ENCODE measurements at places on chromosomes 12 and 14.

DNA sequence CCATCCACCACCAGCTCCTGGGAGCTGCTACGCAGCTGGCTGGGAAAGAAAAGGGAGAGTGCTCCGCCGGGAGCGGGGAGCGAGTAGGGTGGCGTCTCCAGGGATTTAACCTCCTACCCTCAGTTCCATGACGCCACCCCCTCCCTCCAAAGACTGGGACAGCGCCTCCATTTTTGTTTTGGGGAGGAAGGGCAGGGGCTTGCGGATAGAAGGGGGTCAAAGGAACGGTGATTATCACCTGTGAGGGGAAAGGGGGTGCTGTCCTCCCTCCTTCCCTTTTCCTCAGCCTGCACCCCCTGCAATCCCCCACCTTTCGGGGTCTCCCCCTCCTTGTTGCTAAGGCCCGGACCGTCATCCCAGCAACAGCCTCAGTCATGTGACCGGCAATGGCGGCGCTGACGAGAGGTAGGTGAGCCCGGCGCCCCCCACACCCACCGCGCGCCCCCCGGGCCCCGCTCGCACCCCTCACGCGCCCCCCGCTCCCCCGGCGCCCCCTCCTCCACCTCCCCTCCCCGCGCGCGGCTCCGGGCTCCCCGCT, at the start of gene DTX3:
DTX3 (plus strand) TSS at position 371 of the 538 bp plus-strand sequence. CDS start 1,694 bp downstream, outside the sequence.
- H3K36me3 ChIP-seq: peaks cover 7% of the 10 kb centered on the region
- peak within 1 kb of the TSS; percentile 86 for H3K27ac ChIP-seq
- H3K27me3 ChIP-seq: no peaks in the 10 kb centered on the region
- peaks cover 17% of the 10 kb centered on the region for H3K4me1 ChIP-seq

- H3K27me3 ChIP-seq: no peaks in the 10 kb centered on the region
- DNase-seq: no peak
- H3K27ac ChIP-seq: no peak overlapping the region
Observed at GRCh38 chr12:51666696-51667095, 75.7 kb downstream of the SCN8A start.

- no peak for DNase-seq
- H3K4me1 ChIP-seq: peaks cover 21% of the 10 kb centered on the region
- H3K4me3 ChIP-seq: no peak overlapping the region
- H3K27ac ChIP-seq: no peak overlapping the region
- no peaks in the 10 kb centered on the region for H3K27me3 ChIP-seq
Observed at GRCh38 chr14:31988244-31988643, 88.9 kb upstream of the ARHGAP5 start.

- no peak for DNase-seq
- no peak overlapping the region for H3K4me3 ChIP-seq
- no peaks in the 10 kb centered on the region for H3K27me3 ChIP-seq
- H3K4me1 ChIP-seq: peaks cover 5% of the 10 kb centered on the region
Observed at GRCh38 chr12:53530061-53530460, 22.8 kb upstream of the NPFF start.

DNA sequence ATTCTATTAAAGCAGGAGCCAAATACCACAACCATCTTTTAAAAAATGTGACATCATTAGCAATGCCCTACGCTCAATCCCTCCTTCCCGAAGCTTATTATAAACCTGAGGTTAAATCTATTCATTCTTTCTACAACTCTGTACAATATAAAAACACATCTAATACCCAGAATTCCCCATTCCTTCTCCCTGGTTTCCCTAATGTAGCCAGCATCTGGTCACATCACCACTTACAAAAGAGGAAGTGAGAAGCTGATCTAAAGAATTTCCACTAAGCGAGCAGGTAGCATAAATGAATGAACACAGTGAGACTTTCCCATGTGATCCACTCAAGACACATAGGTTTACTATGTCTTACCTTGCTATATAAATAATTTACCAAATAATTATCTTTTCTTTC, 90.4 kb downstream of the LRP6 start:
- peaks cover 8% of the 10 kb centered on the region for H3K4me1 ChIP-seq
- no peak overlapping the region for H3K4me3 ChIP-seq
- H3K36me3 ChIP-seq: no peaks in the 10 kb centered on the region
- no peak for DNase-seq

DNA sequence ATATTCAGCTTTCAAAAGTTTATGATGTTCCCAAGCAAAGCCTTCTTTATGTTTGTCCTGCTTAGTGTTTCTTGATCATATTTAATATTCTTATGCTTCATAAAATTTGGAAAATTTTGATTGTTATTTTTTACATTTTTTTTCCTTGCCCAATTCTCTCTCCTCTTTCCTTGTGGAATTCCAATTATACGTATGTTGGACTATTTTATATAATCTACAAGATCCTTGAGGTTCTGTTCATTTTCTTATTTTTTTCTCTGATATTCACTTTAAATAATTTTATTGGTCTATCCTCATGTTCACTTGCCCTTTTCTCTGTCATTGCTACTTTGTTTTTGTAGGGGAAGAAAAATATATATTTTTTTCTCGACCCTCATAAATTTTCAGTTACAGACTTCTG, 167.7 kb downstream of the DYRK2 start:
- no peak overlapping the region for H3K27ac ChIP-seq
- no peak overlapping the region for H3K4me3 ChIP-seq
- no peak for DNase-seq
- peaks cover 12% of the 10 kb centered on the region for H3K4me1 ChIP-seq

- DNase-seq: no peak
- H3K4me1 ChIP-seq: peaks cover 3% of the 10 kb centered on the region
- no peaks in the 10 kb centered on the region for H3K27me3 ChIP-seq
- no peak overlapping the region for H3K27ac ChIP-seq
Observed at GRCh38 chr14:54451961-54452360, 10.8 kb upstream of the CNIH1 start.

GRCh38 chr14:38500125-38500524, 244.2 kb upstream of the CLEC14A start:
- H3K27ac ChIP-seq: no peak overlapping the region
- H3K4me3 ChIP-seq: no peak overlapping the region
- H3K4me1 ChIP-seq: no peaks in the 10 kb centered on the region
- no peak for DNase-seq
- H3K27me3 ChIP-seq: no peaks in the 10 kb centered on the region

GRCh38 chr12:14773685-14774073, 29.6 kb downstream of the WBP11 start:
- no peaks in the 10 kb centered on the region for H3K27me3 ChIP-seq
- H3K36me3 ChIP-seq: no peaks in the 10 kb centered on the region
- H3K27ac ChIP-seq: peak overlapping the region; percentile 87
- DNase-seq: no peak
- H3K4me3 ChIP-seq: peak overlapping the region; percentile 77
- H3K4me1 ChIP-seq: peaks cover 31% of the 10 kb centered on the region

GRCh38 chr14:51562816-51563215, 88.9 kb upstream of the FRMD6 start:
- H3K4me1 ChIP-seq: peaks cover 19% of the 10 kb centered on the region
- no peaks in the 10 kb centered on the region for H3K27me3 ChIP-seq

DNA sequence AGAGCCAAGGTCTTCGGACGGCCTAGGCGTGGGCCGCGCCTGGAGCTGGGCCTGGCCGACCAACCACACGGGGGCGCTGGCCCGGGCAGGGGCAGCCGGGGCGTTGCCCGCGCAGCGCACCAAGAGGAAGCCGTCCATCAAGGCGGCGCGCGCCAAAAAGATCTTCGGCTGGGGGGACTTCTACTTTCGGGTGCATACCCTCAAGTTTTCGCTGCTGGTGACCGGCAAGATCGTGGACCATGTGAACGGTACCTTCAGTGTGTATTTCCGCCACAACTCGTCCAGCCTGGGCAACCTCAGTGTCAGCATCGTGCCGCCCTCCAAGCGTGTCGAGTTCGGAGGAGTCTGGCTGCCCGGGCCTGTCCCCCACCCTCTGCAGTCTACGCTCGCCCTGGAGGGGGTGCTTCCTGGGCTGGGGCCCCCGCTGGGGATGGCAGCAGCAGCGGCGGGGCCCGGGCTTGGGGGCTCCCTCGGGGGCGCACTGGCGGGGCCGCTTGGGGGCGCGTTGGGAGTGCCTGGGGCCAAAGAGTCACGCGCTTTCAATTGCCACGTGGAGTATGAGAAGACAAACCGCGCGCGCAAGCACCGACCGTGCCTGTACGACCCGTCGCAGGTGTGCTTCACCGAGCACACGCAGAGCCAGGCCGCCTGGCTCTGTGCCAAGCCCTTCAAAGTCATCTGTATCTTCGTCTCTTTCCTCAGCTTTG, 4.4 kb upstream of the SHMT2 start:
- DNase-seq: no peak
- H3K27me3 ChIP-seq: peaks cover 17% of the 10 kb centered on the region
- H3K4me1 ChIP-seq: peaks cover 19% of the 10 kb centered on the region
- no peak overlapping the region for H3K27ac ChIP-seq

- H3K4me1 ChIP-seq: peaks cover 62% of the 10 kb centered on the region
- peak overlapping the region; percentile 90 for H3K4me3 ChIP-seq
- H3K27ac ChIP-seq: peak overlapping the region; percentile 100
- H3K27me3 ChIP-seq: no peaks in the 10 kb centered on the region
Observed at GRCh38 chr14:90384543-90384911, 12.3 kb upstream of the CALM1 start.

GRCh38 chr12:90794212-90794611, 160.8 kb downstream of the CCER1 start:
- no peak overlapping the region for H3K4me3 ChIP-seq
- no peaks in the 10 kb centered on the region for H3K36me3 ChIP-seq
- H3K27ac ChIP-seq: no peak overlapping the region
- no peaks in the 10 kb centered on the region for H3K27me3 ChIP-seq
- H3K4me1 ChIP-seq: no peaks in the 10 kb centered on the region
- no peak for DNase-seq

GRCh38 chr14:74364271-74364880, 16.1 kb downstream of the VRTN start:
- DNase-seq: no peak
- no peaks in the 10 kb centered on the region for H3K36me3 ChIP-seq
- no peaks in the 10 kb centered on the region for H3K4me1 ChIP-seq
- no peak overlapping the region for H3K4me3 ChIP-seq

GRCh38 chr12:45093051-45093450, 42.2 kb upstream of the DBX2 start:
- no peaks in the 10 kb centered on the region for H3K4me1 ChIP-seq
- H3K27ac ChIP-seq: no peak overlapping the region
- H3K27me3 ChIP-seq: no peaks in the 10 kb centered on the region

DNA sequence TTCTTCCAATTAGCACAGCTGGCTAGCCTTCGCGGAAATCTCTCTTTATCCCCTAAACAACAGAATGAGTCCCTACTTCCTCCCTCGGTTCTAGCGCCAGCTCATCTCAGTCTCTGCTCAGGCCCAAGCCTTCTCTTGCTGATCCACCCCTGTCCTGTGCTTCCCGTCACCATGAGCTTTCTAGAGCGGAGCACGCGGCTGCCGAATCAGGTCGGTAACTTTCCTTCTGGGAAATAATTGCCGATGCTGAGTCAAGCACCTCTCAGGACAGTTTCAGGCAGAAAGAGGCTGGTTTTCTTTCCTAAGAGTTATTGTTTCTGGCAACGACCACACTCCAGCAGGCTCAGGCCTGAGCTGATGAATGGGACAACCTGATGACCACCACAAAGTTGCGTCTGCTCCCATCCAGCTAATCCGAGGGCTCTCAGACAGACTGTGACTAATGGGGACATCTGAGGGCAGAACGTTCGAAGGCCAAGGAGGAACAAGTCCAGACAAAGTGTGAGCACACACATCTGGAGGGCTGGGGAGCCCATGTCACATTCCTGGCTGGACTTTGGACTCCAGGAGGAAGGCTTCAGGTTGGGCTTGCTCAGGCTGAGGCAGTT, 13.6 kb upstream of the GPR68 start:
- no peaks in the 10 kb centered on the region for H3K4me1 ChIP-seq
- no peaks in the 10 kb centered on the region for H3K27me3 ChIP-seq
- H3K27ac ChIP-seq: no peak overlapping the region
- H3K4me3 ChIP-seq: no peak overlapping the region
- DNase-seq: peak; percentile 75
- no peaks in the 10 kb centered on the region for H3K36me3 ChIP-seq

DNA sequence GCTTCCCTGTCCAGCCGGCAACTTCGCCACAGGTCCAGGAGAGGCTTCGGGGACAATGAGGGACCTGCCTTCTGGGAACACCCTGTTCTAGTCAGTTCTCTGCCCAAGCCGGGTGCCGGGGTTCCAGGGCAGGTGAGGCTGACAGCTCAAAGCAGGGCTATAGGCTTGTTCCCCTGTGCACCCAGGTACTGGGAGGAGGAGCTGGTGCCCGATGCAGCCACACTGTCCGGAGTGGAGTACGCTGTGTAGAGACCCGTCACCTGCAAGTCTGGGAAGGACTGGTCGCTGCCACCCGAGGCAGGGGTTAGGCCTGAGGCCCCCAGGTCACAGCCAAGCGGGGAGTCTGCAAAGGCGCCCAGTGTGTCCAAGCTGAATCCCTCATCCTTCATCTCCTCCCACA, 29.6 kb downstream of the FOXN4 start:
- no peak overlapping the region for H3K4me3 ChIP-seq
- no peaks in the 10 kb centered on the region for H3K36me3 ChIP-seq
- H3K27me3 ChIP-seq: no peaks in the 10 kb centered on the region
- no peaks in the 10 kb centered on the region for H3K4me1 ChIP-seq
- DNase-seq: no peak
- no peak overlapping the region for H3K27ac ChIP-seq

DNA sequence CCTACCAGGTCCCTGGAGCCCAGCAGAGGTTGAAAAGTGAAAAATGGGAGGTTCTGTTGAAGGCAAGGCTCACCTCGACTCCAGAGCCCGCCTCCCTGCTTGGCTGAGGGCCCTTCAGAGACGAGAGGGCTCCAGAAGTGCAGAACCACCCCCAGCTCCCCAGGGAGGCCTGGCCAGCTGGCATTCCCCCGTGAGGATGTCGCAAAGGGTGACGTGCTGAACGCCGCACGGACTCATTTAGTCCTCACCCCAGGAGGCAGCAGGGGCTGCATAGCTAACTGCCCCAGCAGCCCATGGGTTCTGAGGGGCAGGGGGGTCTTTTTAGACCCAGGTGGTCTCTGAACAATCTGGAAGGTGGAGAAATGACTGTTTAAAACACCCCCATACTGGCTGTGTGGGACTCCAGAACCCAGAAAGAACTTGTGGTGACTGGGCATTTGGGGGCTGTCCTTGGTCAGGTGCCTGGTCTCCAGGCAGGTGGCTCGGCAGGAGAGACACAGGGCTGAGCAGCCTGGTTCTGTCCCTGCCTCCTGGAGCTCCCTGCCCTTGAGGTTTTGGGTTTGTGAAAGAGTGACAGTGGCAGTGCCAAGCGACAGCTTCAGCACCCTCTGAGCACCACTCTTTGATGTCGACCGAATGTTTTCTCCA, 32.0 kb downstream of the ANAPC7 start:
- H3K27ac ChIP-seq: no peak overlapping the region
- no peak overlapping the region for H3K4me3 ChIP-seq
- peak; percentile 75 for DNase-seq
- peaks cover 55% of the 10 kb centered on the region for H3K36me3 ChIP-seq
- H3K27me3 ChIP-seq: no peaks in the 10 kb centered on the region

- no peaks in the 10 kb centered on the region for H3K27me3 ChIP-seq
- H3K36me3 ChIP-seq: no peaks in the 10 kb centered on the region
- no peak overlapping the region for H3K27ac ChIP-seq
- no peak for DNase-seq
Observed at GRCh38 chr12:126588586-126589249, 1523.5 kb downstream of the AACS start.

DNA sequence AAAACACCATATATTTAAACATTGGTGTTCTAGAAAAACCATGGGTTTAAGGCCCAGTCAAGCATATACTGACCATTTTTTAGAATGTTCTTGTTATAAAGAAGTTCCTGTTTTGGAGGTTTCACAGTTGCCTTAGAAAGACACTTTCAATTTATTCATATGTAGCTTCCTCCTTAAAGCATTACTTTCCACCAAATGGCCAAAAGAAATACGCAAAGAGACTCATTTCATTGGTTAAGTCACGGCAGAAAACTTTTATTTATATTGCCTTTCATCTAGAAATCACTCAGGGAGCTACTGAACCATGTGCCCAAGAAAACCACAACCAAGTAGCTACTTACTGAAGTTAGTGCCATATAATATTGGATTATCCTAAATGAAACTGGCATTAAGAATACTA, 40.0 kb downstream of the MYBPC1 start:
- H3K27ac ChIP-seq: no peak overlapping the region
- no peaks in the 10 kb centered on the region for H3K36me3 ChIP-seq
- no peak for DNase-seq
- no peaks in the 10 kb centered on the region for H3K27me3 ChIP-seq

Data from osteoblast (primary cell).